ENCODE measurements at places on chromosomes 5 and 9.

- no peak for DNase-seq
Measured at GRCh38 chr5:60835554-60835953, 8.5 kb downstream of the ELOVL7 start.

- DNase-seq, result no peak
Measured at GRCh38 chr9:3827175-3827574, 301.4 kb upstream of the RFX3 start.

- DNase-seq, result no peak
Measured at GRCh38 chr5:95374061-95374460, 17.1 kb upstream of the FAM81B start.

DNA sequence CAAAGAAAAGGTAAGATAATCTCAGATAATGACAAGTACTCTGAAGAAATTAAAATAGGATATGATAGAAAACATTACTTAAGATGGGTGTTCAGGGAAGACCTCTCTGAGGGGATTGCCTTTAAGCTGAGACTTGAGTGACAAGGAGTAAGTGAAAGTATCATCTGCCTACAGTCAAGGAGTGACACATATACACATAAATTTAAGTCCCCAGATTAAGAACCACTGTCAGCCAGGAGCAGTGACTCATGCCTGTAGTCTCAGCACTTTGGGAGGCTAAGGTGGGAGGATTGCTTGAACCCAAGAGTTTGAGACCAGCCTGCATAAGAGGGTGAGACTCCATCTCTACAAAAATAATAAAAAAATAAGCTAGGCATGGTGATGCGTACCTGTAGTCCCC is 19.7 kb upstream of the ANKHD1 start:
- DNase-seq, result no peak

- peak; percentile 85 for DNase-seq
Measured at GRCh38 chr5:55603922-55604321, 69.2 kb upstream of the PLPP1 start.

DNA sequence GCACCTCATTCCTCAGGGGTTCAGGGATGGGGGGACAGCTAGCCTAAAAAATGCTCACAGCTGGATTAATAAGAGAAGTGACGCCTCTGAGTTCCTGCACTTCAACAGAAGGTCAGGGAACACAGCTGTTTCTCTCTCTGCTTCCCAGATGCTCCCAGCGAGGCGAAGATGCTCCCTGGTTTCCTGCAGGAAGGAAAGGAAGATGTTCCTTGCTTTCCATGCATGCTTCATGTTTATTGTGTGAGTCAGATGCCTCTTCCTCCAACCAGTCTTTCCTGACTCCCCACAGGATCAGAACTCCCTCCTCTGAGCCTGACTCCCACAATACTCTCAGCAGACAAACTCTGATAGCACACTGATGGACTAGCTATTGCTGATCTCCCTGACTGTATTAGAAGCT is 71.9 kb downstream of the MFAP3 start:
- peak; percentile 47 for DNase-seq

DNA sequence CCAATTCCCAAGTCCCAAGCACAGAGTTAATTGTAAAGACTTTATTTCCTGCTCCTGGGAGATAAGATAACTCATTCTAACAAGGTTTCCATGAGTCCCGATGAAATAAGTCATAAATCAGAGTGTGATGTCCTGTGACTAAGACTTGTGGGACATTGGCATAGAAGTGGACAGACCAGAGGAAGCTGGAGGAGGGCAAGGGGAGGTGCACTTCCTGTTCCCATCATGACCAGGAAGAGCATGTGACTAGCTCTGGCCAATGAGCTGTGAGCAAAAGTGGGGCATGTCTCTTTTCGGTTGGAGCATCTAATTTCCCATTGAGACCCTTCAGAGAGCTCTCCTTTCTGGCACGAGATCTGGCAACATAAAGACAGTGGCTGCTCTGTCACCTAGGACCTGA is 100.4 kb downstream of the ZNF354C start:
- peak; percentile 10 for DNase-seq

DNA sequence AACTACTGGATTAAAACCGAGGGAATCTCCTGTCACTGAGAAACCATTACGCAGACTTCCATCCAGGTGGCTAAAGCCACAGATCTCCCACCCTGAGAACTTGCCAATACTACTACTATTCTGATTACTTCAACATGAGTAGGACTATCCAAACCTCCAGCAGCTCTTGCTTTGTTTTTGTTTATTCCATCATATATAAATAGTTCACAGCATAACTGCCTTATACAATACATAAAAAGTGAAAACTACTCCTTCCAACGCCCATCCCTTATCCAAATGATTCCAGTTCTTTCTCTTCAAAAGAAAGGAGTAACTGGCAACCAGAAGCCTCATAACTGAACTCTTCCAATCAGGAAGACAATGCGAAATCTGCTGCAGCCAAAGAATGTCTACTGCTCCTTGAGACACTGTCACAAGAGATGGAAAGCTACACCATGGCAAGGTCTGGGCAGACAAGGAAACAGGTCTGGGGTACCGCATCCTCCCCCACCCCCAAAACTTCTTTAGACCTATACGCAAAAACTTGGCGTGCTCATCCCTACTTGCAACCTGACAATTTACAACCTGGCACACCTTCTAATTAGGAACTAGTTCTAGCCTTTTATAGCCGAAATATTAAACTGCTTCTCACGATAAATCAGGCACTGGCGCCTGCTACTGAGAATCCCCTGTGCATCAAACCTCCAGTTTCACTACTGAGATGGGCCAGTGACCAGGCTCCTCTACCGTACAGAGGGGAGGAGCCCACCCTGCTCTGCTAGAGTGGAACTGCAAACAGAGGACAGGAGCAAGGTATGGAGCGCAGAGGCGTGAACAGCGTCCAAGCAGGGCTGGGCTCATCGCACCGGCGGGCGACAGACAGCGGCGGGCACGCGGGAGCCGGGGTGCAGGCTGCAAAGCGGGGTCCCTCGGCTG is 986 bp downstream of the PLPP1 start:
- peak; percentile 23 for DNase-seq

DNA sequence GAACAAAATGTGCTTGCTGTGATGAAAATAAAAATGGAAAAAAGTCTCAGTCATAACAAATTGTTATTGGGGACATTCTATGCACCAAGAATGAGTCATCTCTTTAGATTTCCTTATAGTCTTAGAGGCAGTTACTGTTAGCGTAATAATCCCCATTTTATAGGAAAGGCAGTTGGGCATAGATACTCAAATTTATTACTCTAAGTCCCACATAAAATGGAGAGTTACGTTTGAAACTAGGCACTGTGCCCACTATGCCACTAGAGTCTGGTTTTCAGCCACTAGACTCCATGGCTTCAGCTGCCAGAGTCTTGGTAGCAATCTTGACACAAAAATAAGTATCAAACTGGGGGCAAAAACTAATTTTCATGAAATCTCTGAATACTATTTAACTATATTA is 317.9 kb upstream of the MEF2C start:
- DNase-seq, result no peak

DNA sequence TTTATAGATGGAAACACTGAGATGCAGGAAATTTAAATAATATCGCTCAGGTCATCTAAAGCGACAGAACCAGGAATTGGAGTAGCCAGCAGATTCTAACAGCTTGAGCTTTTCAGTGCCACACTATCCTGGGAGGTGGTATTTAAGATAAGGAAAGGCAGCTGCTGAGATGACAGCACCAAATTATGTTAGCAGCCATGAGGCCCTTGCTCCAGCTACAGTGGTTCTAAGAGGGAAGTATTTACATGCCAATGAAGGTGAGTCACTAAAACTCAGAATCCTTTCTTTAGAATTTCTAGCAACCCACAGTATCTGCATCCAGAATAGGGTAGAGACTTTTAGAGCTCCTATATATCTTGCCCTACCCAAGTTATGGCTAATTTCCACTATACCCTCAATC is 127.0 kb upstream of the VLDLR start:
- DNase-seq, result peak; percentile 62

DNA sequence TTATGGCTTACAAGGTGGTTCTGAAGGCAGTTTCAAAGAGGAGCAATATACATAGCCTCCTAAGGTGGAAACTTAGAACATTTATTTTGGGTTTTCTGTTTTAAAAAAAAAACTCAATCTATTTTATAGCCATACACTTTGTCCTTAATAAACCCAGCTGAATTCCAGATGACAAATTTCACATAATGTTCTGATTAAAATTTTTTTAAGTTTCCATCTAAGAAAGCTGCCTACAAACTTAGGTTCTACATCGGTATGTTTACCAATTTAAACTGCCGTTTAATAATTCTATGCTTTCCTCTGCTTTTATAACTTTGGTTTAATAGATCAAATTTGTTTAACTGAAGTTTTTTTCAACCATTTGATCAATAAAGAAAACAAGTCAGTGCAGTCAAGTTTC is 12.5 kb downstream of the NR3C1 start:
- DNase-seq, result no peak

- DNase-seq, result no peak
Measured at GRCh38 chr9:26033336-26033735, 355.1 kb upstream of the TUSC1 start.

GRCh38 chr5:33827885-33828284 is 63.9 kb downstream of the ADAMTS12 start:
- DNase-seq, result peak; percentile 69

- DNase-seq, result no peak
Measured at GRCh38 chr5:135382106-135382790, 16.8 kb downstream of the MACROH2A1 start.

DNA sequence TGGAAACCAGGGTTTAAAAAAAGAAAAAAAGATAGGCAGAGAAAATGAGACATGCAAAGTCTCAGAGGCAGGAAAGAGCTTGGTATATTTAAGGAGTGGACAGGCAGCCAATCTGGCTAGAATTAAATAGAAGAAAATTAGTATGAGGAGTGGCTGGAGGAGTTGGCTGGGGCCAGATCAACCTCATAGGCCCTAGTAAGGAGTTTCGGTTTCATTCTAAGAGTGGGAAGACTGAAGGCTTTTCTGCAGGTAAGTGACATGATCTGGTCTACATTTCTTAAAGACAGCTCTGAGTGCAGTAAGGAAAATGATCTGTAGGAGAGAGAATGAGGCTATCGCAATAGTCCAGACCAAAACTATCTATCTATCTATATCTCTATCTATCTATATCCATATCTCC is 27.5 kb downstream of the ADRB2 start:
- DNase-seq, result no peak

DNA sequence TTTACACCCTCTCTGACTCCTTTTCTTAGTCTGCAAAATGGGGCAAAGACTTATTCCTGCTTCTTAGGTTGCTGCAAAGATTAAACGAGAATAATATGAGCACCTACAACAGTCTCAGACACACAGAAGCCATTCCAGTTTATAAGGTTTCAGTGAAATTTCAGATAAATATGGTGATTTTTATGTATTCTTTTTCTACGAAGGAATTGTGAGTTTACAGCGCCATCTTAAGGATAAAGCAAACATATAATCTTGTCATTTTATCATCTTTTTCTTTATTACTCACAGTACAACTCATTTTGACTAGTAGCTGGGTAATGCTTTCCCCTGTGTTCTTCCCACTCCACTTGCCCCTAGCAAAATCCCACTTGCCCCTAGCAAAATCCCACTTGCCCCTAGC is 29.2 kb upstream of the SMC5 start:
- DNase-seq, result peak; percentile 55

DNA sequence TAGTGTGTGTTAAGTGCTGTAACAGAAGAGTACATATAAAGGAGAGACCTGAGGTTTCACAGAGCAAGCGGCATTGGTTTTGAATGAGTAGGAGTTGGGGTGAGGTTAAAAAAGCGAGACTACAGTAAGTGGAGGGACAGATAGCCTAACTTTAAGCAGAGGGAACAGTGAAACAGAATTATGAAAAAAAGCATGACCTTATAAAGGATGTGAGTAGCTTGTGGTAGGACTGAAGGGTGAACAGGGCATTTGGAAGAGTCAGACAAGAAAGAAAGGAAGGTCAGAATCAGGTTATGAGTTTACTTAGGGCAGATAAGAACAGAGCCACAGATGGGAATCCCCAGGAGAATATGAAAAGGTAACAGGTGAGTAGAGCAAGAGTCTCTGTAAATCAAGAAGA is 22.5 kb downstream of the MSANTD3 start:
- no peak for DNase-seq

GRCh38 chr9:113738496-113738892 is 137.6 kb upstream of the ZNF618 start:
- no peak for DNase-seq

- peak; percentile 51 for DNase-seq
Measured at GRCh38 chr9:87039809-87040392, 92.6 kb upstream of the GAS1 start.

DNA sequence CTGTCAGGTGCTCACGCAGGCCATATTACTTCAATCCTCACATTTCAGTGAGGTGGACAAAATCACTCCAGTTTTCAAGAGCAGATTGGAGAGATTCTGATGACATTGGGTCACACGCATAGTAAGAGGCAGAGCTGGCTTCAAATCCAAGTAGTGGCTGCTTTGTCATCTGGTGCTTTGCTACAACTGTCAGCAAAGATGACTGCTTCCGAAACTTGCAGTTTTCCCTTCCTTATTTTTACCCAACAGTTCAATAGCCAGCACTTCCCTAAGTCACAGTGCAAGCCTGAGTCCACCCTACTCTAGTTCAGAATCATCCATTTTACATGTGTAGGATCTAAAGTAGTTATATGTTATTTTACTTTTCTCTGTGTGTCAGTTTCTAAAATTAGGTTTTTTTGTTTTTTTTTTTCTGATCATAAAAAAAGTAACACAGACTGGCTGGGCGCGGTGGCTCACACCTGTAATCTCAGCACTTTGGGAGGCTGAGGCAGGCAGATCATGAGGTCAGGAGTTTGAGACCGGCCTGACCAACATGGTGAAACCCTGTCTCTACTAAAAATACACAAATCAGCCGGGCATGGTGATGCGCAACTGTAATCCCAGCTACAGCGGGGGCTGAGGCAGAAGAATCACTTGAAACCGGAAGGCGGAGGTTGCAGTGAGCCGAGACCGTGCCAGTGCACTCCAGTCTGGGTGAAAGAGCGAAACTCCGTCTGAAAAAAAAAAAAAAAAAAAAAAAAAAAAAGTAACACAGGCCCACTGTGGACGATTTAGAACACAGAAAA is 49.6 kb downstream of the ANKDD1B start:
- DNase-seq, result no peak

DNA sequence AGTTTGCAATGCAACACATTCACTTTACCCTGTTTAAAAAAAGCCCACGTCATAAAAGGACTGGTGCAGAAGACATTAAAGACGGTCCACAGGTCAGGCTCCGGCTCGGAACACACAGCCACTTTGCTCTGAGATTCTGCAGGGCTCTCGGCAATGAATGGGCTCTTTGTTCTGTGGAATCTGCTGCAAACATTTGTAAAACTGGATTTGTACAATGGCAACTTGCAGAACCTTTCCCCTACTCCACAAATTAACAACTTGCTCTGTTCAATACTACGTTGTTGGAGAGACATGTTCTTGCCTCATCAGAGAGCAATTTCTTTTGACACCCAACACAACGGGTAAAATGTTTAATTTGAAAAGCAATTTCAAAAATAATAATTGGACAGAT is 13.0 kb upstream of the NR5A1 start:
- DNase-seq, result no peak

Measured in HFFc6 (cell line).